ENCODE measurements at places on chromosomes 4 and X.

DNA sequence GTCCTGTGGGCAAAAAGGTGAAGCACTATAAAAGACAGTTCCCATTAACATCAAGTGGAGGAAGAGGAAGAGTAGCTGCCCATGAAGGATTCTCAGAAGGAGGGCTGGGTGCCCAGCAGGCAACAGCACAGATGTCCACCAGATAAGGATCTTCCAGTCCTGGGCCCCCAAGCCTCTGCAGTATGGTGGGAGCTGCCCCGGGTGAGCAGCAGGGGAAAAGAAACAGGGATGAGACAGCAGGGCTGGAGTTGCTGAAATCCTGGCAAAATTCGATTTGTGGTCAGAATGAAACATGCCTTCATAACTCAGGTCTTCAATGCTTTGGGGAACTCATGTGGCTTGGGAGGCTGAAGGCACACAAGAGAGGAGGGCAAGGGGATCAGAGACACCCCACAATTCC is 94.6 kb downstream of the RASL11B start:
- DNase-seq, result no peak

DNA sequence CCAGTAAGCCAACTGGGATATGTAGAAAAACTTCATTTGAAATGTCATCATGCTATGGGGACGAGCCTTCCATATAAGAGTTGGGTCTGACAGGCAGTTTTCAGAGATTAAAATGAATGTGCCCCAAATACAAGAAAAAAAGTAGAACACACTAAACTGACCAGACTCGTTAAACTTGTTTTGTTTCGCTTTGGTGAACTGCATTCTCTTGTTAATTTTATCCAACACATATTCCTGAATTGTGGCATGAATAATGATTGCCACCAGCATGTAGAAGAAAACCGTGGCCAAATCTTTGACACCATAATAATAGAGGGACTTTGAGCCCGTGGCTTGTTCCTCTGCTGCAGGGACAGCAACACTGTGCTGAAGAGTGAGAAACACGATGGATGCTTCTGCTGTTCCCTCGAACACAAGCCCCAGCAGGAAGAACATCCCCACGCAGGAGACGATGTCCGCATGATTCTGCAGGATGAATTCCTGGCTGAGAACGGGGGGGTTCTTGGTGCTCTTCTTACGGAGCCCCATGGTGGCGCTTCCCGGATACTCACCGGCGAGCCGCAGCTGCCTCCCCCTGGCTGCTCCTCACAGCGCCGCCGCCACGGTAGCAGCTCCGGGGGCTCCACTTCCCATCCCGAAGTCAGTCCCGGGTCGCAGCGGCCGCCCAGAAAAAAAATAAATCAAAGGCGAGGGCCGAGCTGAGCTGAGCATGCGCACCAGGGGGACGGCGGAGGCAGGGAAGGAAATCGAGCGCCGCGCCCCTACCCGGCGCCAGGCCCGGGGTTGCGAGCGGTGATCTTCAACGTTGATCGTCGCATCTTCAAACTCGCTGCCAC is at the start of gene TRAM1L1:
TSS of gene TRAM1L1 (minus strand) at position 711 of the 836 bp plus-strand sequence. CDS start at position 528, 183 bp downstream.
- no peak for DNase-seq

DNA sequence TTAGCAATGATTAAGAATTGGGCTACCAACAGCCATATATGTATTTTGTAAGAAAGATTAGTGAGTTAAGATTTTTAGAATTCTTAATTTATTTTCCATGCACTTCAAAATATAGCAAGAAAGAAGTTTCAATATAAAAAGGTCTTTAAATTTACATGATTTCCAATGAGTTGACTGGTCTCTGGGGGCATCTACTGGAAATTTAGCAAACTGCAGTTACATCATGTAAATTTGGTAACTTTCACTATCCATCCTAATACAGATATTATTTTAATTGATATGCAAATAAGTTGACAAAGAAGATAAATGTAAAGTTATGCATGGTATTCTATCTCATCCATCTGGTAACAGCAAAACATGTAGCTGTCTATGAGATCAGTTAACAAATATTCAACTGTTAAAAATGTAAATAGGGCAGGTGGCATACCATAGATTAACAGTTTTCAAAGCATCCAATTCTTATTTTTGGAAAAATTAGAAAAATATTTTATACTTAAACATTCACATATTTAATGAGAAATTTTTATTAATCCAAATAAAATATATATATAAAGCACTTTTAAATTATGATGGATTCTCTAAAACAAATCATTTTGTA is 29.1 kb downstream of the TTC29 start:
- no peak for DNase-seq

DNA sequence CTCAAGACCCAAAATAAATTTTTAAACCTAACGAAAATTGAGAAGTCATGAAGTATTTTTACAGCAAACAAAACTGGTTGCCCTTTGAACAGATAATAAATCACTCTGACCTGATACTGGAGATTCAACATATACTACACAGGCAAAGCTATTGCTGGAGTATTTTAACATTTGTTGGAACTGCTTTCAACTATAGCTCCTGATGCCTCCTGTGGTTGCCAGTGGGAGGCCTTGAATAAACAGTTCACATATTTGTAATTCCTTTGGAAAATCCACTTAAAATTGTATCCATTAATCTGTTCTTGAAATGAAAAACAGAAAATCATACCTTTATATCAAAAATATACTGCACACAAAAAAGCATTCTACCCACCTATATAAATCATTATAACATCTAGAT is 605.1 kb downstream of the KCTD8 start:
- DNase-seq, result no peak

- DNase-seq, result no peak
Observed at GRCh38 chr4:41461780-41462307, 76.1 kb upstream of the LIMCH1 start.

GRCh38 chr4:171464499-171464898 is 348.7 kb upstream of the GALNTL6 start:
- no peak for DNase-seq

- no peak for DNase-seq
Observed at GRCh38 chrX:48589482-48590162, 7.7 kb upstream of the WDR13 start.

DNA sequence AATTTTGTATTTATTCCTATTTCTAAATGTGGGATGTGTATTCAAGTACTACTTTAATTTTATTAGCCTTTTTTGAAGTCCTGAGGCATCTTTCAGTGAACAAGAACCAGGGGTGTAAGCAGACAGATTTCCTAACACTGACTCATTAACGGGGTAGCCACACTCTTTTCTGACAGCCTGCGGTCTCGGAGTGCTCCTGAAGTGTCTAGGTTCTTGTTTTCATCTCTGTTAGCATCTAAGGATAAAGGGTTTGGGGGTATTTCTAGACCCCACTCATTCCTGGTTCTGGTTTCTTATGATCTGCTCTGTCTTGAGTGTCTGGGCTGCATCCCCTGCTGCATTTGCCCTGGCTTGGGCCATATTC is 71.9 kb downstream of the GC start:
- DNase-seq, result no peak

DNA sequence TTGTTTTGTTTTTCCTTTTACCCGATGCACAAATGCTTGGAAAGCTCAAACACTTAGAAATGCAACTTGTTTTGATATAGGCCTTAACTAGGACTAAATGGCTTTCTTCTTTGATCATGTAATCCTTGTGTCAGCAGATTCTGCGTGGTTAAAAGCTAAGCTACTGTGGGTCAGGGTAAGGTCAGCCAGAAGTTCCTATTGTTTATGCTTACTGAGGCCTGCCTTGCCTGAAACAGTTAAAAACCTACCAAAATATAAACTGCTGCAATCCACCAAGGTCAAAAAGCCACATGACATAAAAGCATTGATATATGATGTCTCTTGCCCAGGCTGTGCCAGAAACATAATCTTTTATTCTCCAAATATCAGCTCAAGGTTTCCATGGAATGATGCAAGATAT is 223.4 kb downstream of the FAM47B start:
- DNase-seq, result no peak

GRCh38 chr4:162498168-162498567 is 334.4 kb upstream of the FSTL5 start:
- no peak for DNase-seq

- DNase-seq, result no peak
Observed at GRCh38 chr4:122469457-122469856, 12.9 kb upstream of the IL2 start.

GRCh38 chrX:121571333-121571732 is 523.9 kb downstream of the GLUD2 start:
- DNase-seq, result no peak

GRCh38 chrX:12892716-12893115 is 13.7 kb upstream of the TLR8 start:
- no peak for DNase-seq

DNA sequence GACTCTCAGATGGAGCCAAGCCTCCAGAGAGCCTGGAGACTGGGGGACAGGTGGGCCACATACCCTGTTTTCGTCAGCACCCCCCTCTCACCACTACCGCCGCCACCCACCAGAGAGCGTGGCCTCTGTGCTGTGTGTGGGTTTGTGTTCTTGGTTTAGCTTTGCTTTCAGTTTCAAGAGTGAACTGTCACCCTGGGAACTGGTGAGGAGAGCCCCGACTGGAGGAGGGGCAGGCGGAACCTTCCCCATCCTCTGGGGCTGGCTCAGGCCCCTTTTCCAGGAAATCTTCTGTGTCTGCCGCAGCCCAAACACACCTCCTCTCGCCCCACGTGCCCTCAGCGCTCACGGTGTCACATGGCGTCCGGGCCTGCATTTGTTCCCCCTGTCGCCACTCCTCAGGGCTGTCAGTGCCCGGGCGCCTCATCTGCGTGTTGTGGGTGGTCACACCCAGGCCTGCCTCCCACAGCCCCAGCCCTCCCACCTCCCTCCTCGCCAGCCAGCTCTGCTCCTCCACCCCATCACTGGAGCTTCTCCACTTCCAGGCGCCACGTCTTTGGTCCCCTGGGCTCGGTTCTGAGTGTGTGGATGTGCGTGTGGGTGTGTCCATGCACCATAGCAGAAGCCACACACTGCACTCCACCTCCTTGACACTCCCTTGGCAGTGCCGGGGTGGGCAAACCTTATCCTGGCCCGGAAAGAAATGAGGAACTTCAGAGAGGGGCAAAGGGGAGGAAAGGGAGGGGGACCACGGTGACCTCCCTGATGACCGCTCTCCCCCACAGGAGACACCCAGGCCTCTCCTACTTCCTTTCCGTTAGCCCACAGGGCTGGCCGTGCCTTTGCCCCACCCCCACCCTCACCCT is 27.8 kb downstream of the ELF4 start:
- peak; percentile 44 for DNase-seq

GRCh38 chr4:176498617-176499256 is 179.0 kb downstream of the SPCS3 start:
- DNase-seq, result no peak

- no peak for DNase-seq
Observed at GRCh38 chr4:104352211-104352610, 142.5 kb downstream of the CXXC4 start.

DNA sequence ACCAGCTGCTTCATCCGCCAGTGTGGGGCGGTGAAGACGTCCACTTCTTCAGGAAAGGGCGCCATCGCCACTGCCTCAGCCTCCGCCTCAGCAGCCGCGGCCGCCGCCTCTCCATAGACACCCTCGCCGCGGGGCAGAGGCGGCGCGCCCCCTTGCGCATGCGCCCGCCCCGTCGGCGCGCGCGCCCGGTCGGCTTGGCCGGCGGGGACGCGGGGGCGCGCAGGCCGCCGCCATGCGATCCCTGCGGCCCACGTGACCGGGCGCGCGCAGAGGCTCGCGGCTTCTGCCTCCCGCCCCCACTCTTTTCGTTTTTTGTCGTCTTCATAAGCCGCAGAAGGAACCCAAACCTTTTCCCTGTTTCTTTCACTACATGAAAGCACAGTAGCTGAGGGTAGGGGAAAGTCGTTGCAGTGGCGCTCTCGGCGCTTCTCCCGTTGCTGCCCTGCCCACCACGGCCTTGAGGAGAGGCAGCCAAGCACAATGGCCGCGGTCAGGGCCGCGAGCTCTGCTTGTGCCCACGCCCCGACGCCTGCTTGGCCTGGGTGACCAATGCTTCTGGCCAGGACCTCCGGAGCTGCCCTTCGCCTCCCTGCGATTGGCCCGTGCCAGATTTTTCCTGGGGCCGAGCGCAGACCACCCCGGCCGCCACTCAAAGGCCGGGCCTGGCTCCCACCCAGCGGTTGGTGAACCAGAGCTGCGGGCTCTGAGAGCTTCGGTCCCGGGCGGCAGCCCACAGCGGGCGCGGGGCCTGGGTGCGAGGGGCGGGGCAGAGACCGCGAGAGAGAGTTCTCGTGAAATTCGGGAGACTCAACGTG is at the start of gene FBXL5:
TSS of gene FBXL5 (minus strand) at position 135 of the 815 bp plus-strand sequence. CDS start at position 65, 70 bp downstream.
- DNase-seq, result peak; percentile 73

- no peak for DNase-seq
Observed at GRCh38 chr4:29131304-29131703, 1588.9 kb upstream of the PCDH7 start.

GRCh38 chr4:137558951-137559350 is 26.7 kb upstream of the PCDH18 start:
- DNase-seq, result no peak

GRCh38 chr4:134777606-134778005 is 576.0 kb upstream of the PABPC4L start:
- no peak for DNase-seq

- DNase-seq, result no peak
Observed at GRCh38 chrX:139825618-139826017, 107.2 kb downstream of the ATP11C start.

- DNase-seq, result no peak
Observed at GRCh38 chr4:26235500-26235899, 85.3 kb upstream of the RBPJ start.

DNA sequence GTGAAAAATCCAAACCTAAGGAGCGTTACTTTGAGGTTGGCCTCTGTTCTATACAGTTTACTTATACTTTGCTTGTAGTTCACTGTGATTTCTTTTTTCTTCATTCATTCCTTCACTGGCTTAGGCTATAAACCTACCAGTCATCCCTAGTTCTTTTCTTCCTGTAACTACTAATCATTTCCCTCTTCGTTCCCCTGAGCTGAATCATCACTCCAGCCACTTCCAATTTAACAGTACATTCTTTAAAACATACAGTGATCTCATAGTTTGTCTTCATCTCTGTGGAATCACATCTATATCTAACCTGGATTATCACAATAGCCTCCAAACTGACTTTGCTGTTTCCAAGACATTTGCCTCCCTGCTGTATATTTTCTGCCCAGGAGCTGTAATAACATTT is 25.2 kb upstream of the NPFFR2 start:
- DNase-seq, result no peak

All from T follicular helper cell (primary cell).